ENCODE measurements at places on chromosomes 2 and 18.

DNA sequence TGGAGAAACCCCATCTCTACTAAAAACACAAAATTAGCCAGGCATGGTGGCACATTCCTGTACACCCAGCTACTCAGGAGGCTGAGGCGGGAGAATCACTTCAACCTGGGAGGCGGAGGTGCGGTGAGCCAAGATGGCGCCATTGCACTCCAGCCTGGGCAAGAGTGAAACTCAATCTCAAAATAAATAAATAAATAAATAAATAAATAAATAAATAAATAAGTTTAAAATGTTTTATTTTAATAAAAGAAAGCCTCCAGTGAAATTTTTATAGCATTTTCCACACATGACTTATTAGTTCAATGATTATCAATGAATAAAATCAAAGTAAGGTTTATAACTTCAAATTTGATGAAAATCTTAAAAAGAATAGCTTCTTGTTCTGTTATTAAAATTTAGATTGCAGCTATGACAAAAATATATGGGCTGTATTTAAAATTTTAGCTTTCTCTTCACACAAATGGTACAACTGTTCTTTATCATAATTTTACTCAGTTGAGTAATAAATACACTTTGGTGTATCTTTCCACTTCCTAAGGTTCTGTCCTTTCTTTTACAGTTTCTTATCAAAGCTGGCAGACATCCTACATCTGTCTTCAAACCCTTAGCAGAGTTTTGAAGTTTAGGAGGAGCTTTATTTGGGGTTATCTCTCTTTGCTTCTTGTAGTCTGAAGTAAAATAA lies 78.4 kb upstream of the ZSWIM2 start:
- no peak for DNase-seq

DNA sequence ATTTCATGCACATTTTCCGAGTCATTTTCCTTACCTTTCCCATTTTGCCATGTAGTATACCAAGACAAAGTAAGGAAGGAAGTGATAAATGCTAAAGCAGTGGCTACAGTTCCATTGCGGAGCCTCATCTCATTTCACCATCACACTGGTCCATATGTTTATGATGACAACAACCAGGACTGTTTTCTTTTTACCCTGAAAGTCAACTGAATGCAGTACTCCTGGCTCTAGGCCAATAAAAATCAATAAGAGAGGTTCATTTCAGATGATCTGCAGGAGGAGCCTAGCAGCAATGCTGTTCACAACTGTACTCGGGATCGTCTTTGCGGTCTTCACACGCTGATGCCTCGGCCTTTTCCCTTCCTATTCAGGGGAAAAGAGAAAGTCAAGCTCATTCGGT lies 4.7 kb downstream of the MGAT4A start:
- no peak for DNase-seq

DNA sequence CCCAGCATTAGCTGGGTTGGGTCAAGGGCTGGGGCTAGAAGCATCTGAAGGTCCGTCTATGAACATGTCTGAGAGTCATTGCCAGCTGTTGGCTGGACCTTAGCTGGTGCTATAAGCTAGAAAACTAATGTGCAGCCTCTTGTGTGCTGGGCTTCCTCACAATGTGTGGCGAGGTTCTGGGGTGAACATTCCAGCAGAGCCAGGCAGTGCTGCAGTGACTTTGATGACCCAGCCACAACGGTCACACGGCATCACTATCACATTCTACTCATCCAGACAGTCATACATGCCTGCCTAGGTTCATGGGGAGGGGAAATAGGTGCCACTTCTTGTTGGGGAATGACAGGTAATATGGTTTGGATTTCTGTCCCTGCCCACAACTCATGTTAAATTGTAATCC lies 260.5 kb downstream of the CYP26B1 start:
- DNase-seq, result no peak

DNA sequence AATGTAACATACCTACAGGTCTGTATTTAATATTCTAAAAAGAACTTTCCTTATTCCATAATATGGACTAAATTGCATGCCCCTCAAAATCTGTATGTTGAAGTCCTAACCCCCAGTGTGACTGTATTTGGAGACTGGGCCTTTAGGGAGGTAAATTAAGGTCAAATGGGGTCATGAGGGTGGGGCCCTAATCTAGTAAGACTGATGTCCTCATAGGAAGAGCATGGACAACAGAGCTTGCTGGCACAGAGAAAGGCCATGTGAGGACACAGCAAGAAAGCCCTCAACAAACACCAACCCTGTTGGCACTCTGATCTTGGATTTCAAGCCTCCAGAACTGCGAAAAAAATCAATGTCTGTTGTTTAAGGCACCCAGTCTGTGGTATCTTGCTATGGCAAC lies 18.6 kb downstream of the SF3B1 start:
- no peak for DNase-seq

DNA sequence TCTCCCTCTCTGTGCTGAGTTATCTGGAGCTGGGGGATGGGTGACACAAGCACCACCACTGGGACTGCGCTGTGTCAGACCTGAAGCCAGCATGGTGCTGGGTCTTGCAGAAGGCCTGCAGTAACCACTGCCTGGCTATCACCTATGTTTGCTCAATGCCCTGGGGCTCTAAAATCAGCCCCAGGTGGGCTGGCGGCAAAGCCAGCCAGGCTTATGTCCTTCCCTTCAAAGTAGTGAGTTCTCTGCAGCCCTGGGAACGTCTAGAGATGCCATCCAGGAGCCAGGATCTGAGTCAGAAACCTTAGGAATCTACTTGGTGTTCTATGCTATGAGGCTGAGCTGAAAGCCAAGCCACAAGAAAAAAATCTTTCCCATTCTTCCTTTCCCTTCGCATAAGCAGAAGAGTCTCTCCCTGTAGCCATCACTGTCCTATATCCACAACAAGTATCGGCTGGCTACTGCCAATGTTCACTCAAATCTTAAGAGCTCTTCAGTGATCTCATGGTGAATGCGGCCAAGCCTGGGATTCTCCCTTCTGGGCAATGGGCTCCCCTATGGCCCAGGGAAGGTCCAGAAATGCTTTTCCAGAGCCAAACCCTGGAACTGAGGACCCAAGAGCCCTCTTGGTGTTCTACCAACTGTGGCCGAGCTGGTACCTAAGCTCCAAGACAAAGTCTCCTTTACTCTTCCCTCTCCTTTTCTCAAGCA lies 248.7 kb downstream of the ZNF385B start:
- DNase-seq, result no peak

- DNase-seq, result no peak
Observed at GRCh38 chr2:11377928-11378545, 33.6 kb upstream of the ROCK2 start.

- DNase-seq, result no peak
Observed at GRCh38 chr18:36912887-36913286, 84.0 kb downstream of the KIAA1328 start.

DNA sequence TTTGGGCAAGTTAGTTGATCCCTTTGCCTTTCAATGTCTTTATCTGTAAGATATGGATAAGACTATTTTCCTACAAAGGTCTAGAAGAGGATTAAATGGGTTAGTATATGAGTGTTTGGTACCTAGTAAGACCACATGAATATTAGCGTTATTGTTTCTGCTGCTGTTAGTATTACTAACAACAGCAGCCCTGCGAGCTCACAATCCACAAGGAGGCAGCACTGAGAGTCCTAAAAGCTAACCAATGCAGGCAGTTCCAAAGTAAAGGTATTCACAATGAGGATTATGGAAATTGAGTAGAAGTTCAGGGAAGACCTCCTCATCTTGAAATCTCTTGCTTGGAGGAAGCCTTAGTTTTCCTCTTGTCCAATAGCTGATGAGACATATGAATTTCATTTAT lies 248.9 kb downstream of the TDRD15 start:
- DNase-seq, result peak; percentile 58

GRCh38 chr2:216858312-216858711 lies 1.6 kb downstream of the TNP1 start:
- DNase-seq, result no peak

GRCh38 chr2:9466147-9466683 lies 8.1 kb upstream of the IAH1 start:
- no peak for DNase-seq

All from BE2C (cell line).